ENCODE measurements at places on chromosomes 6 and 20.

DNA sequence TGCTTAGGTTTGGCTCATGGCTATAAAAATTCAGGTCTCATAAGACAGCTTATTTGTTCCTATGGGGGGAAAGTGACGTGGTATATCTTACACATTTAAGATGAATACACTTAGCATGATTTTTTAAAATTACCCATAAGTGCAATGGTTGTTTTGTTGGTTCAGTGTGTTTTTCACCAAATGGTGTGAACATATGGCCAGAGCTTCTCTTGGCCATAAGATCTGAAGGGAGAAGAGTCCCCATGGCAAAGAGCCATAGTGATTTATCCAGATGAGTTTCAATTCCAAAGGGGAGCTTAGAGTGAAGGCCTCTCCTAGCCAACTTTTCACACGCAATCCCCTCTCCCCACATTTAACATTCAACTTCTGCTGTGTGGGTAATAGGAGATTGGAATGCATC lies 107.6 kb downstream of the TMEM242 start:
- DNase-seq: no peak

DNA sequence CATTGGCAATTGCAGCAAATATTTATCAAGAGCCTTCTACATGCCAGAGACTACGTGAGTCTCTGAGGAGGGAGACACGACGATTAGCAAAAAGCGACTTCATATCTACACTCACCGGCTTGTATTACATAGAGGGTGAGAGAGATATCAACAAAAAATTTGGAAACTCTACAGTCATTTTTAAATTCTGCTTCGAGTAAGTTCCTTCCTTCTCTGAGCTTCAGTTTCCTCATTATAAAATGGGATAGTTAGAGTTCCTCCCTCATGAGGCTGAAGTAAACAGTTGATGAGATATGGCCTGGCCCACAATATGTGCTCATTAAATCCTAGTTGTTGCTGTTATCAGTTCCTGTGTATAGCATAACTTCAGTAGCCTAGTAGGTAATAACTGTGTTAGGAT lies 64.1 kb upstream of the SIRPA start:
- DNase-seq: no peak

GRCh38 chr6:160221918-160222317 lies 36.7 kb downstream of the SLC22A2 start:
- no peak for DNase-seq

DNA sequence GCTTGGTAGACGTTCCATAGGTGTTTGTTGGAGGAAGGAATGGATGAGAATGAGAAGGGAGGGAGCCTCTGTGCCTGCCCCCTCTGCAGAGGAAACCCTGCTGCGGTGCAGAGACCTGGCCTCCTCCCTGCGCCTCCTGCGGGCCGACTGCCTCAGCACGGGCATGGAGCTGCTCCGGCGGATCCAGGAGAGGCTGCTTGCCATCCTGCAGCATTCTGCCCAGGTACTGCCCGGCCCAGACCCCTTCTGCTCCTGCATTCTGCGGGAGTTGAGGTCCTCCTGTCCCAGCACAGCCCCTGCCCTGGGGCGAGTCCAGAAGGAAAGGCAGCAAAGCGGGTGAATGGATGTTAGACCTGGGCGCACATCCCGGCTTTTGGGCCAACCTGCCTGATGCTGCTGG lies 6.1 kb downstream of the DNPH1 start:
- DNase-seq: no peak

DNA sequence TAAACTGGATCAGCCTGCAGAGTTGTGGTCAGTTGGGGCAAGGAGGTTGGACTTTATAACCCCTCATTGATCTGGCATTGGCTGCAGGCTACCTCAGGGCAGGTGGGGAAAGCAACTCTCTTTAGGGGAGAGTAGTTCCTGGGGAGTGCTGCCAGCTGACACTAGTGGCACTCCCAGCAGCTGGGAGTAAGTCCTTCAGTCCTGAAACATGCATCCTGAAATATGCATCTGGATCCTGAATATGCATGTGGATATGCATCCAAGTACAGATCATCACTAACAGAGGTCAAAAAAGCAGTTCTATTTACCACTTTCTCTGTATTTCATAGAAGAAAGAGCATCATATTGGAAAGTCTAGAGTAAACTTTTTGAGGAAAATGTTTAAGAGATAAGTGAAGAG lies 350.8 kb downstream of the EPM2A start:
- no peak for DNase-seq

GRCh38 chr6:4364172-4364571 lies 228.8 kb upstream of the ECI2 start:
- DNase-seq: no peak

- no peak for DNase-seq
Measured at GRCh38 chr20:51380401-51381385, 161.8 kb downstream of the NFATC2 start.

GRCh38 chr6:21395121-21395520 lies 198.4 kb upstream of the SOX4 start:
- no peak for DNase-seq

DNA sequence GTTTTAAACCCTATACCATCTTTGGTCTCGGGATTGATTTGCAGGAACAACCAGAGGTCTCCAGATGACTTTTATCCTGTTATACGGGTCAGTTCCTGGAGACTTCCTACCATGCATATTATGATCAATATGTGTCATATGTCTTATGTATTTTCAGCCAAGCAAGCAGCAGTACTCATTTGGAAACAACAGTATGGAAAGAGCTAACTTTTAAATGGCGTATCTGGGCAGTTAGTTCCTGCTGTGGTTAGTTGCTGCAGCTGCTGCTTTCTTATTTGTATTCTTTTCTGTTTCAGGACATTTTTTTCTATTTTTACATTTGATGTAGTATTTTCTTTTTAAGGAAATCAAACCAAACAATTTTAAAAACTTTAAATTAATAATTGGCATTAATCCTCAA lies 207.5 kb downstream of the MANEA start:
- no peak for DNase-seq

GRCh38 chr6:21769968-21770367 lies 176.4 kb downstream of the SOX4 start:
- no peak for DNase-seq

- no peak for DNase-seq
Measured at GRCh38 chr6:27268803-27269202, 21.3 kb downstream of the PRSS16 start.

DNA sequence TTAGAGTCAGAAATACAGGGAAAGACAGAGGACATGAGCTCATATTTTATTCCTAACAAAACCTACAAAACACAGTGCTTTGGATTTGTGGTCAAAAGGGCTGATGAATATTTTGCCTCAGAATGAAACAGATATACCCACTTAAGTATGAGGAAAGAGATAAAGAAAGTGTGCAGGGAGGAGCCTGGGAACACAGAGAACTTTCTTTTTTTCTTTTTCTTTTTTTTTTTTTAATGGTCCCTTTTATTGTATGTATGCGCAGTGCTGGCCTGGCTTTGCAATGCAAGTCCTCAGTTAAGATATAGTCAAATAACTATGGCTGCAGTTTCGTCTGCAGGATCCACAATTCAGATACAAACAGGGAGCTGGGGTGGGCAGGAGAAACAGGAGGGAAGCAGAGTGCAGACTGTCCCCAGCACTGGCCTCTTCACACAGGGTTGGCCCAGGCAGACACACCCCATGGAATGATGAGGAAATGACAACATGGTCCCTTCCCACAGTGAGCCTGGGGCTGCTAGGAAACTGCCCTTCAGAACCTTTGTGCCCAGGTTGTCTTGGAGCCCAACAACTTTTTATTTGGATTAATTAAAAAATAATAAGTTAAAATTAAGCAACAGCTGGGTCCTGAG lies 629.8 kb upstream of the AGPAT4 start:
- DNase-seq: no peak

GRCh38 chr6:67896476-67896875 lies 738.6 kb upstream of the ADGRB3 start:
- no peak for DNase-seq

DNA sequence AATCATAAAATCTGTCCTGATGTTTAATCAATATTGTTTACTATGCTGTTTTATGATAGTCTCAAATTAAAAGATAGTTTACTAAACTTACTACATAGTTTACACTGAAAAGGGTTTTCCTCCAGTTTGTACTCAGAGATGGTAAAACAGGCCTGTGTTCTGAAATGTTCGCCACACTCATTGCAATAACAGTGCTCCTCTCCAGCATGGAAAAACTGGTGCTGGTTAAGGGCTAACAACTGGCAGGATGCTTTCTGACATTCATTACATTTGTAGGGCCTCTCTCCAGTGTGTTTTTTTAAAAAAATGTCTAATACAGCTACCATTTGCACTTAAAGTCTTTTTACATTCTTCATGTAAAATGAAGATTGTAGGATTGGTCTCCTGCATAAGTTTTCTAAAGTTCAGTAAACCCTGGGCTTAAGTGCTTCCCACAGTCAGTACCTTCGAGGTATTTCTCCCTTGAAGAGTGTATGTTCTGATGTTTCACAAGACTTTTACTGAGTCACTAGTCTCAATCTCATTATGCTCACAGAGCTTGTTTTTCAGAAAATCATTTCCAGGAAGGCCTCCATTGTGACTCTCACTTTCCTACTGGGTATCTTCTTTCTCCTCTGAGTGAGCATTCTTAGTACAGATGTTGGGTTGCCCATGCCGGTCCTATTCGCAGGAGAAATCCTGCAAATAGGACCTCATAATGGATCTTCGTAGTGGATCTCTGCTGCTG lies 8.7 kb upstream of the ZSCAN12 start:
- DNase-seq: no peak

All from cortex of kidney (tissue), 1 donor.